ENCODE measurements at places on chromosomes 6 and 20.

- no peak for DNase-seq
Observed at GRCh38 chr6:45613656-45614055, 235.9 kb upstream of the SUPT3H start.

- DNase-seq: no peak
Observed at GRCh38 chr20:53124075-53124551, 152.0 kb downstream of the TSHZ2 start.

DNA sequence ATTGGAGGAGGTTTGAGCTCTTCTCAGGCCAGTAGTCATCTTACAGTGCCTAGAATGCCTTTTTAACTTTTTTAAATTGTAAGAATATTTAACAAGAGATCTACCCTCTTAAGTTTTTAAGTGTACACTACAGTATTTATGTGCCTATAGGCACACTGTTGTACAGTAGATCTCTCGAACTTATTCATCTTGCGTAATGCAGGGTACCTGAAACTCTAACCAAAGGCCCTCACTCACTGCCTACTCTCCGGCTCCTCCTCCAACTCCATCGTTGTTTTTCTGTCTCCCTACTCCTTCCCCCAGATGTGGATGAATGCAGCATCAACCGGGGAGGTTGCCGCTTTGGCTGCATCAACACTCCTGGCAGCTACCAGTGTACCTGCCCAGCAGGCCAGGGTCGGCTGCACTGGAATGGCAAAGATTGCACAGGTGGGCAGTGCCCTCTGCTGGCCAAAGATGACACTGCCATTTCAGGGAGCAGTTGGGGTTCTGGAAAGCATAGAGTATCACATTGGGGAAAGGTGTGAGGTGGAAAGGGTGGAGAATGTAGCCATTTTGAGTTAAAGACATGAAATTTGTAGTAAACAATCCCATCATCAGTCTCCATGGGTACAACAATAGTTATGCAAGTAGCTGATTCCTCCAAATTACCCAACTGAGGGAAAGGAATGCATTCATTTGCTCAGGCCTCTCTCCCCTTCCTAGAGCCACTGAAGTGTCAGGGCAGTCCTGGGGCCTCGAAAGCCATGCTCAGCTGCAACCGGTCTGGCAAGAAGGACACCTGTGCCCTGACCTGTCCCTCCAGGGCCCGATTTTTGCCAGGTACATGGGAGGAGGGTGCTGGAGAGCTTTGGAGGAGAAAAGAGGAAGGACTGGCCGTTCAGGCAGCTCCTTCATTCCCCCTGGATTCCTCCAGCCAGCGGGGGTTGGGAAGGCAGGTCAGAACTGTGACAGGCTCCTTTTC is 18.4 kb upstream of the ZNF76 start:
- DNase-seq: peak; percentile 88

GRCh38 chr6:13638626-13639025 is 23.5 kb downstream of the NOL7 start:
- no peak for DNase-seq

DNA sequence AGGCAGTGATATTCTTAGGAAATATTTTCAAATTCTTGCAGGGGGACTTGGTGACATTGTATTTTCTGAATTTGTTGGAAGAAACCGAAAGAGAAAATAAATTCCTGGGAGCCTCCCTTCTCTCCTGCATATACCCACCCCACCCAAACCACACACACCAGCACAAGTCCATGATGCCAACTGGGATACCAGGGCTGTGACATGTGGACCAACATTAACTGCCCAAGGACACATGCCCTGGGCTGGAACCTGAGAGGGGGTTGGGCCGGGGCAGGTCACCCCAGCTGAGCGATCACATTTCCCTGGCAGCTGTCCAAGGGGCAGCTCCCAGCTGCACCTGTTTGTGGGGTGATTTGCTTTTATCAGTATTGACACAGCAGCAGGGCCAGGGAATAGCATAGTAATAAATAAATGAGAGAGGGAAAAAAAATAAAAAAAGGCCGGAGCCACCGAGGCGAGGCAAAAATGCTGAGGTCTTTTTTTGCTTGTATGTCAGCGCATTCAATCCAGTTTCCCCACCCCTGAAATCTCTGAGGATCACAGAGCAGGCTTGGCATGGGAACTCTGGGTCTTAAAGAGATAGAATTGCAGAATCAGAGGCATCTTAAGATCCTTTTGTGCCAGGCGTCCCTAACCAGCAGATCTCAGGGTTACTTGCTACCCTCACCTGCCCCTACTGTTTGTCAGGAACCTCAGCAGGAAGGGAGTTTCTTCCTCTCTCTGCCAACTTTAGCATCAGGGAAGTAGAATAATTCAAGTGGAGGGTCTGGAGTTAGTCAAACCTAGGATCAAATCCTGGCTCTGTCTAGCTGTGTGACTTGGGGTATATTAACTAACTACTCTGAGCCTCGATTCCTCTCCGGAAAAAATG is 66.5 kb upstream of the PIM1 start:
- DNase-seq: peak; percentile 39

DNA sequence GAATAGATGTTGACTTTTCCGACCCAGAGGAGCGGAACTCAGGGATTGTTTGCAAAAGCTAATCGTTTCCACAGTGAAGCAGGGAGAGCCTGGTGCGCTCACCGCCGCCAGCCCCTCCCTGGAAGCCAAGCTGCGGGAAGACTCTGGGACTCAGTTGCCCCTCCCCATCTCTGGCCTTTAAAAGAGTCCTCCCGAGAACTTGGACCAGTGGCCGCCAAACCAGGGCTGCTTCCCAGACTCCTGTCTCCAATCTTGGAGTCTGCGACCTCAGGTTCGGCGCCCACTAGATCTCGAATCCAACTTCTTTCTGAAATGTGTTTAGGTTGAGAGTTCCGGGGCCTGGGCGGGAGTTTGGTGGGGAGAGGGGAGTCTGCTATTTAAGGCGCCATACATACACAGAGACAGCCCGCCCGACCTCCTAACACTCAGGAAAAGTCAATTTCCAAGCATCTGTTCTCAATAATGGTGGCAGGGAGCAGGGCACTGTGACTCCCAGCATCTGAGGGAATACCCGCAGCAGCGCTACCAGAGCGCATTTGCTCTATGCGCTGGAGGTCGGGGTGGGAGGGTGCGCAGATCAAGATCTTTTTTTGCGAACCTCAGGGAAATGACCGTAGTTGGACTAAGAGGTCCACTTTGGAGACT is 800 bp upstream of the GRIK2 start:
- no peak for DNase-seq

DNA sequence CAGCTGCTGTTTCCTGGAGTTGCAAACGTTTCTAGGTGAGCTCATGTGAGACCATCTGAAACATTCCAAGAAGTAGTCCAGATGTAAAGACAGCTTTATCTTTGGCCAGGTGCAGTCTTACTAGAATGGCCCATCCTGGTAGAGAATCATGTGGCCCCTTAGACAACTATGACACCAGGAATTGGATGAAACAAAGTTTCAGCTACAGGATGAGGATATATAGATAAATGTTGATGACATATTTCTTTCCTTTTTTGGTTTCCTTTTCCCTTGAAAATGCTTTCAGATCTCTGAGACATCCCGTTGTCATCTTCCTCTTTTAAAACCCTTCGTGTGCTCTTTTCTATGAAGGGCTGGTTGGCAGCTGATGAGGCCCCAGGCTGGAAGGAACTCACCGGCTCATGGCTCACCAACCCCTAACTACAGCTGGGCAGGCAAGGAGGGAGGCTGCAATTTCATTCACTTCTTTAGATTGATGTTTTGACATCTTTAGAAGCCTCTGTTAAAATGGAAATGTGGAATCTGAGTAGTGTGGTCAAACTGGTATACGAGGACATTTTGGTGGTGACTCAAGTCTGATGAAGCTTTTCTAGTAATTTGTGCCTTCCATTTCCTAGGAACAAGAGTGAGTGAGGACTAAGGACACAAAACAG is 167.9 kb upstream of the TNFAIP3 start:
- peak; percentile 78 for DNase-seq

DNA sequence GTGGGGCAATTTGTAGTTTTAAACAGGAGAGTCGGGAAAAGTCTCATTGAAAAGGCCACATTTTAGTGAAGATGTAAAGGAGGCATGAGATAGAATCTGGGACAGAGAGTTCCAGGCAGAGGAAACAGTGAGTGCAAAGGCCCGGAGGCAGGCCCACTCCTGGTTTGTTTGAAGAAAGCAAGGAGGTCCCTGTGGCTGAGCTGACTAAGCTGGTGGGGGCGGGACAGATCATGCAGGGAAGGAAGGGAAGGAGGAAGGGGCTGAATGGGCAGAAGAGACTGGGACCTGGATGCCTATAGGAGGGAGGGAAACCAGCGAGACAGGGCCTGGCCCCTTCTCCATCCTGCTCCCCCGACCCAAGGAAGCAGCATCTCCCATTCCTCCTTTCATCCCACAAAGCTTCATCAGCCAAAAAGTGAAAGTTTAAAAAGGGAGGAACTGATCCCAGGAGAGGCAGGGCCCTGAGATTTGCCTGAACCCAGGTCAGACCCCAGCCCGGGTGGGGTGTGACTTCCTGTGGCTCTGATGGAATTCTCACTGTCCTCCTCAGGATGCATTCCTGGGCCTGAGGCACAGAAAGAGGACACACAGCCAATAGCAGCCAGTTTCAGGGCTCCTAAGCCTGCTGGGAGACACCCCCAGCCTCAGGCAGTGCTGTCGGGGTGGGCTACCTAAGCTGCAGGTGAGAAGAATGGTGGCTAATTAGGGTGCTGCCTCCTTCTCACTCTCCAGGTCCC is 54.2 kb upstream of the SIRPA start:
- DNase-seq: no peak

DNA sequence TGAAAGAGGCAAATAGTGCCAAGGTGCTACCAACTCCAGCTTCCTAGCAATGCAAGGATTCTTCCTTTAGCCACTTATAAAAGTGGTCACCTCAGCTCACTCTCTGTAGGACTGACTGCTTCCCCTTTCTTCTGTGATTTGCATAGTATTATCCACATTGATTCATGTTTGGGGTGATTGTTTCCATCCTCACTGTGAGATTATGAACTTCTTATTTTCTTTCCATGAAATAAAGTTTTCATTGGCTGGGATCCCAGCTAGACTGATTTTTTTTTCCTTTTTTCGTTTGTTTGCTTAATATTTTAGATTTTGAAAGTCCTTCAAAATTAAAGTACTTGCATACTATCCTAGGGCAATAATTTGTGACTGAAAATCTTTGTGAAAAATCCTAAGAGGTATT is 50.5 kb downstream of the EYA4 start:
- no peak for DNase-seq

- DNase-seq: no peak
Observed at GRCh38 chr20:25544734-25545133, 40.6 kb downstream of the NINL start.

- no peak for DNase-seq
Observed at GRCh38 chr20:22977047-22977785, 57.9 kb upstream of the SSTR4 start.

- DNase-seq: peak; percentile 13
Observed at GRCh38 chr20:43963233-43963632, 48.6 kb downstream of the TOX2 start.

DNA sequence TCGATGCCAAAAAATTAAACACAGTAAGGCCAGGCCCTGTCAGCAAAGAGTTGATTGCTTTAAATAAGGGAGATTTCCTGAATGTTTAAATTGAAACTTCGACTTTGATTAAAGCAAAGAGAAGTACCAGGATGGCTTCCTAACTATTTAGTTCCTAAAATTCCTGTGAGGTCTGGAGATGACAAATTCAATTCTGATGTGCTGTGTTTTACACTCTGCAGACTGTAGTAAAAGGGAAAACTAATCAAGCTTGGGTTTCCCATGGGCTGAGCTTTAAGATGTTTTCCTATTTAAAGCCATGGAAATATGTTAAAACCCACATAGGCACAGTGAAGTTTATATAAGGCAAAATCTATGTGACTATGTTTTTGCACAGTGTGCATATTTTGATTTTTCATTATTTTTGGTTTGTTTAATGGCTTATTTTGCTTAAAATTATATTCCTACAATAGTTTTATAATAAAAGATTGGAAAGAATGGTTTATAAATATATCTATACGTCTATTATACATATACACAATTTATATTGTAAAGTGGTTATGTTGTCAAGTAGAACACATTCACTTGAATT is 198.5 kb upstream of the EYA4 start:
- DNase-seq: no peak

DNA sequence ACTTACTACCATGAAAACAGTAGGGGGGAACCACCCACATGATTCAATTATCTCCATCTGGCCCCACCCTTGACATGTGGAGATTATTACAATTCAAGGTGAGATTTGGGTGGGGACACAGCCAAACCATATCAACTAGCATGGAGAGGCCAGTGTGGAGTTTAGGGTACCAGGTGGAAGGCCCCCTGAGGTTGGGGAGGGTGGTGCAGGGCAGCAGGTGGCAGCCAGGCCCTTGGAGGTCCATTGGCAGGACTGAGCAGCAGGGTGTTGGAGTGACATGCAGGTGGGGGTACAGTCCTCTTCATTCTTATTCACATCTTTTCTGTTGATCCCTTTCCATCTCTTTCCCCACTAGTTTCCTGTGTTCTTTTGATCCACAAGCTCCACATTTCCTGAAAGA is 42.9 kb downstream of the PHACTR3 start:
- no peak for DNase-seq

- DNase-seq: no peak
Observed at GRCh38 chr6:125816828-125817280, 26.1 kb downstream of the NCOA7 start.

GRCh38 chr20:20499439-20499838 is 131.5 kb downstream of the INSM1 start:
- DNase-seq: no peak

DNA sequence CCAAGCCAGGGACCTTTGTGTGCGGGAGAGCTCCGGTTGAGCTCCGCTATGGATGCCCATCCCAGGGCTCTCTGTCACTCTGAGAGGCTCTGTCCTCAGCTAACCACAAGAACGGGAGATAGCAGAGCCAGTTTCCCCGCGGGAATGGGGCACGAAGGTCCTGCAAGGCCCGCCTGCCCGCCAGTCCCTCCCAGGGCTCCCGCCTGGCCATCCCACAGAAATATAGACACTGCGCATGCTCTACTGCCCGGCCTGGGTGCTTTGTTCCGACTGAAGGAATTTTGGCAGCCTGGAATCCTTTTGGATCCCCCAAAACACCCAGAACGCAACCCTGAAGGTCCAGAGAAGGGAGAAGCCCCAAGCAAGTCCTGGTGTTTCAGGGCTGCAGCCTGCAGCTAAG is 8.6 kb upstream of the DEFB110 start:
- DNase-seq: no peak

- no peak for DNase-seq
Observed at GRCh38 chr20:64080813-64081623, 1.1 kb downstream of the OPRL1 start.

- DNase-seq: no peak
Observed at GRCh38 chr6:135707426-135707825, 144.1 kb upstream of the PDE7B start.

- DNase-seq: no peak
Observed at GRCh38 chr6:90131614-90132423, 164.8 kb downstream of the BACH2 start.

- peak; percentile 73 for DNase-seq
Observed at GRCh38 chr6:26232940-26233648, 131.9 kb upstream of the BTN3A2 start.
